ENCODE measurements at places on chromosomes 3 and 15. TPM values are rescaled to one million over a fixed set of nuclear protein-coding genes. Genes with fewer than 3 reads are reported as not detected.

DNA sequence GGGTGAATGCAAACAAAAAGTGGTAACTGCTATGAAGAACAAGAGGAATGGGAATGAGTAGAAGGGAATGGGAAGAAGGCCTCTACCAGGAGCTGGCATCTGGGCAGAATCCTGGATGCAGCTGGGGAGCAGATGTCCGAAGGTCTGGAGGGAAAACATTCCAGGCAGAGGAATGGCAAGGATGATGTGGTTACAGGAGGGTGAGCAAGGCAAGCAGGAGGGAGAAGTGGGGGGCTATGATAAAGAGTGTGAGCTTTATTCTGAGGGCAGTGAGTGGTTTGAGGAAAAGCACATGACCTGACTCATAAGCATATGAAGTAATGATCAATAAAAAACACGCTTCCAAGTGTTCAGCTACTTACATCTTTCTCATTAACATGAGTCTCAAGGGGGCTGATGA, 17.1 kb downstream of the SKIC8 start:
- no peaks in the 10 kb centered on the region for H3K27me3 ChIP-seq
- peaks cover 40% of the 10 kb centered on the region for H3K36me3 ChIP-seq
- H3K4me3 ChIP-seq, result no peak overlapping the region
- H3K27ac ChIP-seq, result no peak overlapping the region

DNA sequence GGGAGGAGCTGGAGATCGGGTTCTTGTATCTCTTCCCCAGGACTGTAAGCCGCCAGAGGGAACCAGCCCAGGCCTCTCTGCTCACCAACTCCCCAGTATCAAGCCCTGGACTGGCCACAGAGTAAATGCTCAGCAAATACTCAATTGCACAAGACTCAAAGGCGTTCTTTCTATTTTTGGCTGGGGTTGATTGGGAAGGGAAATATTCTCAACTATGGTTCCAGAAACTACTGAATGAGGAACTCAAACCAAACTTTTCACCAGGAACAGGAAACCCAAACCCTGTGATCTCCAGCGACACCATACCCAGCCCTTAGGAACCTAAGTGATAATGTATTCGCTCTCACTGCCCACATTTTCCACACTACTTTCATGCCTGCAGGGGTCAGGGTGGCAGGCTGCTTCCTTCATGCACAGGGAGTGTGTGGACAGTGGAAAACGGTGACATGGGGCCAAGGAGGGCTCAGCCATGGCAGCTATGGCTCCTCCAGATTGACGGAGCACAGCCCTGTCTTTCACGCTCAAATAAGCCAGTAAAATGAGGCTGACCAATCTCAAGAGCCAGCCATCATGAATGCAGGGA, 124.7 kb upstream of the RAD18 start:
- H3K27me3 ChIP-seq, result no peaks in the 10 kb centered on the region
- DNase-seq, result no peak
- H3K4me1 ChIP-seq, result no peaks in the 10 kb centered on the region
- no peaks in the 10 kb centered on the region for H3K36me3 ChIP-seq
- H3K27ac ChIP-seq, result no peak overlapping the region

DNA sequence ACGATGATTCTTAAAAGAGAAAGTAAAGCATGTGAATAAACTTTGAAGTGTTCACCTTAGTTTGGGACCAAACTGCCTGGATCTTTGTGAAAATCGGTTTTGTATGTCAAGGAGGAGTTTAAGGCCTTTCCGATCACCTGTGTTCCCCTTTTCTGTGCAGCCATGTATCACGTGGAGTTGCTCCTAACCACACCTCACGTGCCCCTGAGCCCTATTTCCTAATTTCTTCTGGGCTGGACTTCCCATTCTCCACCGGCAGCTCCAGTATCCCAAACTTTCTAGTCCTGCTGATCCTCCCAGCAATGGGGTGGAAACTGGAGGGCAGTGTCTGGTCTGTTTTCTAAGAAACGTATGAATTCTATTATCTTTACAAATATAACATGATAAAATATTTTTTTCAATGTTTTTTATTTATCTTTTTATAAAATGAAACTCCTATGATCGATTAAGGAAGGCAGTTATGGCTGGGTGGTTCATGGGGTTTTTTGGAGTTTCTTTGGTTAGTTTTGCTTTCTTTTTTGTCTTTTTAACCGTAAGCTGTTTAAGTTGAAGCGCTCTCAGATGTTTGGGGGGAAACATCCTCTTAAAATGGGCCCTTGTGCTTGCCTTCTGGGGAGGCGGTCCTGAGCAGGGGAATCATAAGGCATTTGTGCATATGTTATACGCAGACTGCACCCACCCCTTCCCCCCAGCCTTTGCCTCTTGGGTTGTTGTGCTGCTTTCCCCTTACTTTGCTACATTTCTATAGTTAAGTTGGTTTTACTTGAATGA, 43.6 kb upstream of the WWTR1 start:
- DNase-seq, result peak; percentile 59
- H3K4me3 ChIP-seq, result peak overlapping the region; percentile 63
- peaks cover 4% of the 10 kb centered on the region for H3K36me3 ChIP-seq

- peaks cover 20% of the 10 kb centered on the region for H3K36me3 ChIP-seq
- peaks cover 61% of the 10 kb centered on the region for H3K4me1 ChIP-seq
- no peak overlapping the region for H3K27ac ChIP-seq
- H3K4me3 ChIP-seq, result no peak overlapping the region
Observed at GRCh38 chr3:31546162-31546561, 13.4 kb downstream of the STT3B start.

DNA sequence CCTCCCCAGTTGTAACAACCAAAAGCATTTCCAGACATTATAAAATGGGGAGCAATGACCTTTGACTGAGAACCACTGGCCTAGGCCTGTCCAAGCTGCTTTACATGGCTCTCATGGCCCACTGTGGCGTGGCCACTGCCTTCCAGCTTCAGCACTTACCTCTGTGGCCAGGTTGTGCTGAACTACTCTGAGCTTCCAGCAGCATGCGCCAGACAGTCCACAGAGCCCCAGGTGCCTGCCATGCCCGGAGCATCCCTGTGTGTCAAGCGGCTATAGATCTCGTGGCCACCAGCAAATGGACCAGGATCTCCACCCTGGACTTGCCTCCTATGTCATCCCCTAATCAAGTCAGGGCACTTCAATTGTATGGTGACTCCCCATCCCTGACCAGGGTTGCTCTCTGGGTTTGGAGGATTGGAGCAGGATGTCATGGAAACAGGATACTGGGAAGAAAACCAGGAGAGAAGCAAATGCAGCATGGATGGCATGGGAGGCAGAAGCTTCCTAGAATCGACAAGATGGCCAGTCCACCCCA, 199.7 kb downstream of the UACA start:
- peaks cover 5% of the 10 kb centered on the region for H3K4me1 ChIP-seq
- H3K27me3 ChIP-seq, result peaks cover 37% of the 10 kb centered on the region
- H3K36me3 ChIP-seq, result no peaks in the 10 kb centered on the region
- no peak for DNase-seq
- no peak overlapping the region for H3K27ac ChIP-seq

DNA sequence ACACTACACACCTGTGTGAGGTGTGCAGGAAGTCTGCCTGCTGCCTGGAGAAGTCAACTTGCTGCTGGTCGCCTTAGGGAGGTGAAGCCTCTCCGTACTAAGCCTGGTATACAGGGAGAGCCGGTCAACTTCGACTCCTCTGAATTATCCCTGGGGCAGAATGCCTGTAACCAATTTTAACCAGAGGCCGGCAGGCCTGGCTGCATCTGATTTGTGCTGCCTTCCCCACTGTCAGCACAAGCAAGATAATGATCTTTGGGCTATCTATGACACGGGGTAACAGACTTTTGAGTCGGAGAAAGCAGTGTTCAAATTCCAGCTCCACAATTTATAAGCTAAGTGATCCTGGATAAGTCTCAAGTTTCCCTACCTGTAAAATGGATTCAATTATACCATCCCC, 42.3 kb downstream of the MAGEF1 start:
- DNase-seq, result no peak
- H3K4me1 ChIP-seq, result no peaks in the 10 kb centered on the region
- no peak overlapping the region for H3K4me3 ChIP-seq
- peaks cover 15% of the 10 kb centered on the region for H3K27me3 ChIP-seq
- H3K36me3 ChIP-seq, result no peaks in the 10 kb centered on the region
- no peak overlapping the region for H3K27ac ChIP-seq

The SNAPC5 gene
- 33.5 TPM for total RNA-seq

The DGKG gene
- 0.14 TPM for total RNA-seq

DNA sequence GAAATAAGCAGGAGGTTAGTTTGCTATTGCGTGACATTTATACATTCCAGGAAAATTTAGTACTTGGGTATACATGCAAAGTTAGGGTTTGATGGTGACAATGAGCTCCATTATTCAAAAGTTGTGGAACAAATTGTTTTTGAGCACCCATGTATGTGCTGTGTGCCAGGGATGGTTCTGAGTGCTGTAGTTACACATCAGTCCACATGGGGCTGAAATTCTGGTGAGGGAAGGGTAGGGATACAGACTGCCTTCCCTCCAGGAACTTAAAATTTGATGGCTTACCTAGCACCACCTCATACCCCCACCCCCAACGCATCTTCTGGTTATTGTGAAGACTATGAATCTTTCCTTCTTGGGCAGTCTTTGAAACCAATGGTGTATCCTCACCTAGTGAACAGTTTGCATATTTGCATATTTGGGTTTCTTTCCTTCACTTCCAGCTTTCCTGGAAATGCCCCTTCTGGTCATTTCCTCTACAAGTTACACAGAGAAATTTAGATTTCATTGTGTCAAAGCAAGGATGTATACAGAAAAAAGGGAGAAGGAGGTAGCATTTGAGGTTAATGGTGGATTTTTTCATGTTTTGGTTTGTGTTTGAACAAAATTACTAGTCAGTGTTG, 222.0 kb upstream of the IL12A start:
- peaks cover 53% of the 10 kb centered on the region for H3K27me3 ChIP-seq
- H3K27ac ChIP-seq, result no peak overlapping the region
- peaks cover 18% of the 10 kb centered on the region for H3K4me1 ChIP-seq
- H3K36me3 ChIP-seq, result no peaks in the 10 kb centered on the region

DNA sequence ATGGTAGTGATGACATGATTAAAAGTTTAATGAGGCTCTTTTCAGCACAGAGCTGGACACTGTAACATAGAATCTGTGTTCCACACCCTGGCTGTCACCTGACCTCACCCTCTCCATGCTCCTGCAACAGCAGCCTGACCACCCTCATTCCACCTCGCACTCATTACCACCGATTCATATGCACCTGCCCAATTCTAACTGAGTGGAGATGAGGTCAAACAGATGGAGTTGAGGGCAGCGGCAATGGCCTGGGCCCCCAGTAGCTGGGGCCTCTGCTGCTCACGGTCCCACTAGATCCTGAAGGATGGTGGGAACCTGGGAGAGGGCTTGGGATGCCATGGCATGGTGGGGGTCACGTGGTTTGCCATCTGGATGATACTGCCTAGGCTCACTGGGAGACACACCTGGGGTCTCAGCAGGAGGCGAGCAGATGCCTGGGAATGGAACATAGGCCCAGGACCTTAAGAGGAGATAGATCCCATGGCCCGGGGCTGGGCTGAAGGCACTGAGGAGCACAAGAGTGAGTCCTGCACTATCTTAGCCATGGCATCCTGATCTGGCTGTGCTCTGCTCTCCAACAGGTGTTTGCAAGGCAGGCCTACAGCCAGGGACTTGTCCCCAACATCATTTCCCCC, 1.3 kb downstream of the SCN5A start:
- peaks cover 1% of the 10 kb centered on the region for H3K36me3 ChIP-seq
- DNase-seq, result no peak
- no peak overlapping the region for H3K27ac ChIP-seq
- H3K4me3 ChIP-seq, result peak overlapping the region; percentile 72
- peaks cover 6% of the 10 kb centered on the region for H3K27me3 ChIP-seq

DNA sequence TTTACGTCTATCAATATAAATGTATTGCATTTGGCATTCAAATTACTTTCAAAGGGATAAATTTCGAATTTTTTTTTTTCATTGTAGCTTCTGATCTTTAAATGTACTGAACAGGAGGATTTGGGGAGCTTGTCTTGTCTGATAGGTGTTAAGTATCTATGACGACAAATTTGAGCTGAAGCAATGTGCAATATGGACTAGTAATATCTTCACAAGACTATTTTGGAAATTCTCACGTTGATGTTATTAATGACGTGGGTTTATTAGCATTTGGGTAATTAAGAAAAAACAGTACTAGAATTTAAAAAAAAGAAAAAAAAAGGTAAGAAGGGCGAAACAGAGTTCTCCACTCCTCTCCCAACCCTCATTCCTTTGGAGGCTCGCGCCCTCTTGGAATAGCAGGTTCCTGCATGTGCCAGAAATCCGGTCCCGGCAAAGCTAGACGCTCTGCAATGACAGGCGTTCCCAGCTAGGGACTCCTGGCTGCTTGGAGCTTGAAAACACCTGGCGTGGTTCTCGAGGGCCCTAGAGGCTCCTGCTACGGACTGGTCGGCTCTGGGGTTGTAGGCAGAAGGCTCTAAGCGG, 648 bp upstream of the P2RY1 start:
- peaks cover 12% of the 10 kb centered on the region for H3K4me1 ChIP-seq
- no peak for DNase-seq
- H3K36me3 ChIP-seq, result no peaks in the 10 kb centered on the region
- peaks cover 54% of the 10 kb centered on the region for H3K27me3 ChIP-seq
- peak overlapping the region; percentile 32 for H3K27ac ChIP-seq

The TM4SF4 gene
- not detected for total RNA-seq

GRCh38 chr15:60551147-60551780, 72.3 kb upstream of the ICE2 start:
- no peaks in the 10 kb centered on the region for H3K27me3 ChIP-seq
- H3K4me1 ChIP-seq, result peaks cover 73% of the 10 kb centered on the region
- H3K36me3 ChIP-seq, result peaks cover 43% of the 10 kb centered on the region
- H3K4me3 ChIP-seq, result peak overlapping the region; percentile 31
- peak; percentile 78 for DNase-seq
- peak overlapping the region; percentile 64 for H3K27ac ChIP-seq

The GRIP2 gene
- not detected for total RNA-seq

DNA sequence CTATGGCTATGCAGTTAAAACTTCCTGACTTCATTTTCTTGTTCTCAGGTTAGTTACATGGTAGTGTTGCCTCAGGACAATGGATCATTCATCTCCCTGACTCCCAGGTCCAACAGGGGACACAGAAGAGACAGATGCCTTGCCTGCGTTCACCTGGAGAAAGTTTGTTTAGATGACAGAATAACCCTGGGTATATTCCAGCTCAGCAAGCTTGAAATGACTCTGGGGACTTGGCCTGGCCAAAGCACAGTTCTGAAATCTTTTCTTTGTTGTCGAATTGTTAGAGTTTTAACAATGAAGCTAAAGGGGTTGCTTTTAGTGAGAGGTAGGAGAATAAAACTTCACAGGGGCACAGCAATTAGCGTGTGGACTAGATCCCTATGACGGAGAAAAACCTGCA, 206.1 kb downstream of the PDZRN3 start:
- H3K4me1 ChIP-seq, result no peaks in the 10 kb centered on the region
- H3K27ac ChIP-seq, result no peak overlapping the region
- no peaks in the 10 kb centered on the region for H3K36me3 ChIP-seq
- H3K27me3 ChIP-seq, result no peaks in the 10 kb centered on the region
- DNase-seq, result no peak
- no peak overlapping the region for H3K4me3 ChIP-seq

The TBCCD1 gene
- total RNA-seq, result 21.4 TPM

The PTH1R gene
- not detected for total RNA-seq

GRCh38 chr3:67389176-67389575, 265.2 kb downstream of the SUCLG2 start:
- H3K4me3 ChIP-seq, result no peak overlapping the region
- H3K27ac ChIP-seq, result peak overlapping the region; percentile 5
- peaks cover 14% of the 10 kb centered on the region for H3K4me1 ChIP-seq
- peak; percentile 39 for DNase-seq
- H3K27me3 ChIP-seq, result no peaks in the 10 kb centered on the region

The GPX1 gene
- 190 TPM for total RNA-seq

- H3K4me1 ChIP-seq, result peaks cover 14% of the 10 kb centered on the region
- no peaks in the 10 kb centered on the region for H3K36me3 ChIP-seq
- peaks cover 6% of the 10 kb centered on the region for H3K27me3 ChIP-seq
Observed at GRCh38 chr15:69609176-69609575, 156.6 kb downstream of the RPLP1 start.
